Uterus (tissue), 4 donors: ENCODE measurements at places on chromosomes 2 and 18. TPM values are rescaled to one million over a fixed set of nuclear protein-coding genes. Genes with fewer than 3 reads are reported as not detected.

ABCB11 gene
- total RNA-seq = not detected

EGR4 gene
- not detected for total RNA-seq

GKN1 gene
- not detected for total RNA-seq

HOXD9 gene
- 70.8 TPM for total RNA-seq

LYG2 gene
- total RNA-seq = not detected

GRCh38 chr2:85646166-85646565 is 21.8 kb downstream of the SFTPB start:
- H3K36me3 ChIP-seq = no peaks in the 10 kb centered on the region
- H3K27me3 ChIP-seq = no peaks in the 10 kb centered on the region
- no peak for DNase-seq
- H3K4me1 ChIP-seq = no peaks in the 10 kb centered on the region

- no peaks in the 10 kb centered on the region for H3K4me1 ChIP-seq
- no peak for DNase-seq
- no peaks in the 10 kb centered on the region for H3K36me3 ChIP-seq
- no peak overlapping the region for H3K27ac ChIP-seq
These were observed 251.1 kb upstream of the SMIM21 start for GRCh38 chr18:75678627-75679026.

DNA sequence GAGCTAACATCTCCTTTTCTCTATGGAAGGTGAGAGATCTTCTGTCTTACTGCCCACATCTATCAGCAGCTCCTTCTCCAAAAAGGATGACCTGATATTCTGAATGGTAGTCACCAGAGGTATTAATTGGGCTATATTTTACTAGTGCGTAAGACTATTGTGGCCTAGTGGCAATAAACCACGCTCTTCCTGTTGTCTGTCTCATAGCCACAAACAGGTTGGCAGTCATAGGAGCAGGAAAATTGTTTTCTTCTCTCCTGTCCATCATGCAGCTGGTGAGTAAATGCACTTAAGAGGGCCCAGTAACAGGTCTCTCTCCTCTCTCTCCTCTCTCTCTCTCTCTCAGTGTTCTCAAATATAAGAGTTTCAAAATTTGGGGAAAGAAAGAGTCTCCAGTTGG is 856.8 kb upstream of the ACVR2A start:
- no peaks in the 10 kb centered on the region for H3K27me3 ChIP-seq
- no peak overlapping the region for H3K4me3 ChIP-seq
- no peaks in the 10 kb centered on the region for H3K4me1 ChIP-seq
- no peak overlapping the region for H3K27ac ChIP-seq
- DNase-seq = no peak

- no peaks in the 10 kb centered on the region for H3K36me3 ChIP-seq
- no peak overlapping the region for H3K27ac ChIP-seq
- H3K27me3 ChIP-seq = no peaks in the 10 kb centered on the region
These were observed 84.5 kb upstream of the ITGA4 start for GRCh38 chr2:181372646-181373040.

GRCh38 chr2:174856447-174856846 is 92.2 kb upstream of the CHRNA1 start:
- DNase-seq = no peak
- H3K4me3 ChIP-seq = no peak overlapping the region
- H3K36me3 ChIP-seq = no peaks in the 10 kb centered on the region
- no peak overlapping the region for H3K27ac ChIP-seq
- no peaks in the 10 kb centered on the region for H3K27me3 ChIP-seq
- H3K4me1 ChIP-seq = no peaks in the 10 kb centered on the region

GRCh38 chr18:70047931-70048603 is 100.4 kb upstream of the CD226 start:
- H3K4me3 ChIP-seq = no peak overlapping the region
- H3K27me3 ChIP-seq = no peaks in the 10 kb centered on the region
- no peak overlapping the region for H3K27ac ChIP-seq
- H3K4me1 ChIP-seq = no peaks in the 10 kb centered on the region
- no peak for DNase-seq

DNA sequence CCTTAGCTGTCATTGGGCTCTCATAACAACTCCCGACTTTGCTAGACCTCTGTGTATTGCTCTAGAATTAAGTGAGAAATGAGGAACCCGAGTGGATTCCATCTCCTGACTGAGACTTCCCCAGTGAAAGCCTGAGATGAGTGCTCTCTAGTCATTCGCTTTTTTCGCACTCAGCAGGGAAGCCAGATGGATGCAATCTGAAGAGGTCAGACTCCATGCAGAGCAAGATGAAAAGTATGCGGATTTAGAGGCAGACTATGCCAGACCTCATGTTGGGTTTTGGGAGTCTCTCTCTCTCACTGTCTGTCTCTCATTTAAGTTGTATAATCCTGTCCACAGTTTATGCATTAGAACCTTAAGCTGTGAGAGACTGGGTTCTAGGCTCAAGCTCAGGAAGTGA is 88.6 kb downstream of the SLC5A7 start:
- H3K4me3 ChIP-seq = no peak overlapping the region
- no peaks in the 10 kb centered on the region for H3K4me1 ChIP-seq
- no peak for DNase-seq
- H3K27ac ChIP-seq = no peak overlapping the region
- no peaks in the 10 kb centered on the region for H3K27me3 ChIP-seq

DNA sequence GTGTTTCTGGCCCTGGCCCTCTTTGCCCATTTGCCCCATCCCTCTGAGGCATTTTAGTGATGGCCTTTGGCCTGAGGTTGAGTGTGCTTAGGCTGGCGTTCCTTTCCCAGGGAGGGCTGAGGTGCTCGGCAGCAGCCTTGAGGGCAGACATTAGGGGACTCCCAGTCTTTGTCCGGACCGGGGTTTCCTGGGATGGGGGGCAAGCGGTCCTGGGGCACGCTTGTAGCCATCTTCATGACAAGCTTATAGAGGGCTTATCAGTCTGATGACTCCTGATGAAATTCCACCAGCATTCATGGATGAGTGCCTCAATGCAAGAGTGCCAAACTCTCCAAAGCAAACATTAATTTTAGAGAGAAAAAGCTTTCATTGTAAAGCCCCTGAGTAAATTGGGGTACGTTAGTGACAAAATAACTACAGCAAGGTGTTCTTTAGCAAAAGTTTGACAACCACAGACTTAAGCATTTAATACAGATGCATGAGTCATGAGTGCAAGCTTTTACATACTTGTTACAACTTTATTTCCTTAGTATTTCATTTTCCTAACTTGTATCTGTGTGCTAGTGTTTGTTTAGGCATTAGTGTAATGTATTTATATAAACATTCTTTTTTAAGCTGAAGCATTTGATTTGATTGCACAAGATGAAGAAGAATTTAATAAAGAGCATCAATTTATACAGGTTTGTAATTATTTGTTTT is 45.6 kb downstream of the CEP192 start:
- no peaks in the 10 kb centered on the region for H3K4me1 ChIP-seq
- H3K27me3 ChIP-seq = no peaks in the 10 kb centered on the region
- no peaks in the 10 kb centered on the region for H3K36me3 ChIP-seq
- no peak overlapping the region for H3K27ac ChIP-seq

DNA sequence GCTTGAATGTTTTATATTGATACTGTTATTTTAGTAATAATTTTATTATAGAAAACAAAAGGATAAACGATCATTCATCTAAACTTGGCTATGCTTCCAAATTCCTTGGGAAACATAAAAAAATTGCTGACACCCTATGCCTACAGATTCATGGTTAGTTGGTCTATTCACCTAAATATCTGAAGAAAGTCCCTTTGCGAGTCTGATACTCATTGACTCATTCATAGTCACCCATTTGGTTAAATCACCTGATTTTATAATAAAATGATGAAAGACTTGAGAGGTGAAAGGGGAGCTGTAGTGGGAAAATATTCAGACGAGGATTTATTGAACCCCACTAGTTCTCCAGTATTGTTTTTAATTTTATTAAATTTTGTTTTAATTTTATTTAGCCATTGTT is 112.0 kb downstream of the PTPN4 start:
- no peak for DNase-seq
- H3K27ac ChIP-seq = no peak overlapping the region
- H3K4me3 ChIP-seq = no peak overlapping the region
- no peaks in the 10 kb centered on the region for H3K36me3 ChIP-seq
- H3K27me3 ChIP-seq = no peaks in the 10 kb centered on the region
- no peaks in the 10 kb centered on the region for H3K4me1 ChIP-seq

DNA sequence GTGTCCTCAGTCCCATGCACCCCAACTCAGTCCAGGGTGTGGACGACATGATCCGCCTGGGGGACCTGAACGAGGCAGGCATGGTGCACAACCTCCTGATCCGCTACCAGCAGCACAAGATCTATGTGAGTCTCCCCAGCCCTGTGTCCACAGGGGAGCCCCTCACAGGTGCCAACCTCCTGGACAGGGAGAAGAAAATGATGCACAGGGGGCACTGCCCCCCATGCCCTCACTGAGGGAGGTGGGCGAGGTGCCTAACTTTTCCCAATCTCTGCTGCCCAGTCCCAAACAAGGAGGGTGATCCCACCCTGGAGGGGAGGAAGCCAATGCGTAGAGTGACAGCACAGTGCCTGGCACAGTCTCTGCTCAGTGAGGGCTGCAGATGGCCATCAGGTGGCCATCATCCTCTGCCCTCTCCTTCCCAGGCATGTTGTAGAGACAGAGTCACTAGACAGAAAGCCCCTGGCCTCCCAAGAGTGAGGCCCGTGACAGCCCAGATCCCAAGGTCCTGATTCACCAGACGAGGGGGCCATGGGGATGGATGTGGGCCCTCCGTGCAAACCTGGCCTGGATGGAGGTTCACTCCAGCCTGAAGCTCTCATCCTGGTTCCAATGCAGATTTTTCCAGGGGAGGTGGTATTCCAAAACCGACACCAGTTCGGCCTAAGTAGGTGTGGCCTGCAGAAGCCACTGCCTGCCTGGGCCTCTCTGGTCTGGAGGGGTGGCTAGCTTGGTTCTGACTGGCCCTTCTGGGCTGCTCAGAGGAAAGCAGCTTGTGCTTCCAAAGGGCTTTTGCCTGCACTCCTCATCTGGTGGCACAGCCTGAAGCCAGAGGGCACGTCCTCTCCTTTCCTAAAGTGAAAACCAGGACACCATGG is 30.0 kb downstream of the MYO7B start:
- H3K27ac ChIP-seq = no peak overlapping the region
- H3K4me3 ChIP-seq = no peak overlapping the region
- DNase-seq = no peak
- H3K4me1 ChIP-seq = peaks cover 7% of the 10 kb centered on the region
- H3K27me3 ChIP-seq = no peaks in the 10 kb centered on the region

DNA sequence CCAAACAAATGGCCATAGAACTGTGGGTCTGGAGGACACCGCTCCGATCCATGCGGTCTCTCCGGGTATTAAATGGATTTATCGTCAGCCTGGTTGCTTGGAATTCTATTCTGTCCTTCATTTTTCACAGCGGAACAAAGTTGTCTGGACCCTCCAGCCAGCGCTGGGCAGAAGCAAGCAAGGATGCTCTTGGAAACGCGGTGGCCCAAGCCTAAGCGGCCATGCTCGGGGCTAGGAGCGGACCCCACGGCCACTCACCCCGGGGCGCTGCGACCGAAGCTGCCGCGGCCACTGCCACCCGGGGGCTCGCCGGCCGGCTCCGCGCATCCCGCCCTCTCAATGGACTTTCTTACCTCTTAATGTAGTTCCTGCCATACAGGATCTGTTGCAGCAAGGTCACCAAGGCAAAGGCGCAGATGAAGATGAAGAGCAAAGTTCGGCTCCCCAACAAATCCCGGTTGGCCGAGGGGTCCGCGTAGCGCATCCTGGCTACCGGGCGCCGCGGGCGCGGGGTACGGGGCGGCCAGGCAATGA is 761 bp downstream of the ST8SIA5 start:
- H3K4me1 ChIP-seq = no peaks in the 10 kb centered on the region
- H3K27me3 ChIP-seq = peaks cover 8% of the 10 kb centered on the region
- H3K27ac ChIP-seq = no peak overlapping the region
- H3K36me3 ChIP-seq = no peaks in the 10 kb centered on the region
- no peak for DNase-seq

DNA sequence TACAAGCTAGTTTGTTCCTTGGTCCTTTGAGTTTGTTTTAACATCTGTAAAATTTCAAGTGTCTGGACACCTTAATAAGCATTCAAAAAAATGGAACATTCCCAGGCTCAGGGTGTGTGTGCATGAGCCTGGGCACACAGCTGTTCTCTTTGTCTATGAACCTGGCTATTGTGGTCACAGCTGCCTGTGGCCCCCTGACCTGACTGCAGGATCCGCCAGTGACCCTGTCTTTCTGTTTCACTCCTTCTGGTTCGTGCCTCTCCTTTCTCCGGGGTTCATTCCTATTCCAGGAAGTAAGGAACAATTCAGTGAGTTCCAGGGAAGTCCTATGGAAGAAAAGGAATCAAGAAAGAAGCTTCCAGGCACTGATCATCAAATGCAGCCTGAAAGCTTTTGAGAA is 35.6 kb downstream of the VWA3B start:
- DNase-seq = no peak
- no peaks in the 10 kb centered on the region for H3K4me1 ChIP-seq
- no peak overlapping the region for H3K27ac ChIP-seq
- no peak overlapping the region for H3K4me3 ChIP-seq
- H3K27me3 ChIP-seq = no peaks in the 10 kb centered on the region

GRCh38 chr18:6370886-6371635 is 43.6 kb downstream of the L3MBTL4 start:
- no peak for DNase-seq
- no peaks in the 10 kb centered on the region for H3K36me3 ChIP-seq
- no peak overlapping the region for H3K27ac ChIP-seq
- no peaks in the 10 kb centered on the region for H3K27me3 ChIP-seq

DNA sequence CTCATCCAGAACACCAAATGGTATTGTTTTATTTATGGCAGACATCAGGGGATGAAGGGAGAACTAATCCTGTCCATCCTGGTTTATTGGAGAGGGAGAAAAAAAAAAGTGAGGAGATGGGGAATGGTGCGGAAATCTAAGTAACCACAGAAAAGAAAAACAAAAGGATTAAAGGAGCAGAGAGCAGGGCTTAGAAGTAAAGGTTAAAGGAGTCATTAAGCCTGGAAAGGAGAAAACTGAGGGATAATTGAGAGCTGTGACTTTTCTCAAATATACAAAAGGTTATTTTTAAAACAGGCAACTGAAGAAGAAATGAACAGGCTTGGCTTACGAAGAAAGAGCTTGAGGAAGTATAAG is 127.2 kb upstream of the PPP1CB start:
- peaks cover 21% of the 10 kb centered on the region for H3K4me1 ChIP-seq
- no peak overlapping the region for H3K4me3 ChIP-seq
- DNase-seq = no peak
- H3K27ac ChIP-seq = peak overlapping the region; percentile 90
- H3K27me3 ChIP-seq = no peaks in the 10 kb centered on the region
- no peaks in the 10 kb centered on the region for H3K36me3 ChIP-seq

DNA sequence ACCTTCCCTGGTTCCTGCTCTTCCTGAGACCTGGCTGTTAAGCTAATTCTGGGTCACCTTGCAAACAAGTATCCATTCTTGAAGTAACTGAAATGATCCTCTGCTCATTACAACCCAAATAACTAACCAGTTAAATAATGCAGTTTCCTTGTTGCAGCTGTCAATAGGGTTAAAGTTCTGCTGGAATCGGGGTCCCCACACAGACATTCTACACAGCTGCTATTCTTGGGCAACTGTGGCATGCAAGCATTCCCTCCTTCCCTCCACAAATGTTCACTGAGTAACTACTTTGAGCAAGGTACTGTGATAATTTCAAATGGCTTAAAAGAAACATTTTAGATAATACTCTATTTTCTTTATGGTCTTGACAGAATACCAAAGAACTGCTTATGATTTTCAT is 17.1 kb downstream of the RBKS start:
- DNase-seq = no peak
- no peaks in the 10 kb centered on the region for H3K36me3 ChIP-seq
- H3K4me1 ChIP-seq = no peaks in the 10 kb centered on the region
- no peaks in the 10 kb centered on the region for H3K27me3 ChIP-seq
- H3K4me3 ChIP-seq = no peak overlapping the region
